ENCODE measurements at places on chromosomes 2 and 18.

GRCh38 chr18:59271606-59272220, 1.5 kb downstream of the RAX start:
- peak overlapping the region; percentile 30 for H3K4me3 ChIP-seq
- H3K27ac ChIP-seq, result no peak overlapping the region
- no peak for DNase-seq
- H3K27me3 ChIP-seq, result peaks cover 87% of the 10 kb centered on the region
- peaks cover 12% of the 10 kb centered on the region for H3K4me1 ChIP-seq

- H3K27ac ChIP-seq, result no peak overlapping the region
- DNase-seq, result no peak
- H3K4me1 ChIP-seq, result peaks cover 5% of the 10 kb centered on the region
- H3K27me3 ChIP-seq, result no peaks in the 10 kb centered on the region
- no peak overlapping the region for H3K4me3 ChIP-seq
Measured at GRCh38 chr2:74328573-74328972, 14.6 kb downstream of the SLC4A5 start.

DNA sequence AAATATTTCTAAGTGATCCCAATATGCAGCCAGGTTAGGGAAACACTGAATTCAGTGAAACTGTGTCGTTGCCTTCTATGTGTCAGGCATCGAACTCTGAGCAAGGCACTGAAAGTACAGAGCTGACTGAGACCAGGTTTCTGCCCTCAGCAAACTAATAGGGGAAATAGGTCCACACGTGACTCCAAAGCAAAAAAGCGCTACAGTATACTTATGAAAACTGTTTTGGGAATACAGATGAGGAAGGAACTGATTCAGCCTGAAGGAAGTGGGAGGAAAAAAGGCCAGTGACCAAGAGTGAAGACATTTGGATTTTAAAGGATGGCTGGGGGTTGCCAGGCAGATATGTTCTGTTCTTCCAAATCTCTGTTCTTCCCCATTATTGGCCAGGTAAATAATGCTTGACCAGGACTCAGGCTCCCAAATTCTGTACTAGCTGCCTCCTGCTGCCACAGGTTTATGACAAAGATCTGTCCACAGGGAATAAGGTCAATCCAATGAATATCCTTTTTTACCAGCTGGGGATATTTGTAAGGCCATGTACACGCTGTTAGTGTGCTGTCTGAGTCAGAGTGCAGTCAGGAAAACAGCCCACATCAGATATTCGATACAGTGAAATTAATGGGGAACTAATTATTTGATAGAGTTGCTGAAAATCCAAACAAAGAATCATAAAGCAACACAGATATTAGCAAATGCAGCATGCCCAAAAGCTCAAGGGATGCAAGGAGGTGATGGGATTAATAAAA, 24.5 kb upstream of the INPP4A start:
- peaks cover 7% of the 10 kb centered on the region for H3K4me1 ChIP-seq
- no peak overlapping the region for H3K4me3 ChIP-seq
- no peak overlapping the region for H3K27ac ChIP-seq
- no peaks in the 10 kb centered on the region for H3K27me3 ChIP-seq

DNA sequence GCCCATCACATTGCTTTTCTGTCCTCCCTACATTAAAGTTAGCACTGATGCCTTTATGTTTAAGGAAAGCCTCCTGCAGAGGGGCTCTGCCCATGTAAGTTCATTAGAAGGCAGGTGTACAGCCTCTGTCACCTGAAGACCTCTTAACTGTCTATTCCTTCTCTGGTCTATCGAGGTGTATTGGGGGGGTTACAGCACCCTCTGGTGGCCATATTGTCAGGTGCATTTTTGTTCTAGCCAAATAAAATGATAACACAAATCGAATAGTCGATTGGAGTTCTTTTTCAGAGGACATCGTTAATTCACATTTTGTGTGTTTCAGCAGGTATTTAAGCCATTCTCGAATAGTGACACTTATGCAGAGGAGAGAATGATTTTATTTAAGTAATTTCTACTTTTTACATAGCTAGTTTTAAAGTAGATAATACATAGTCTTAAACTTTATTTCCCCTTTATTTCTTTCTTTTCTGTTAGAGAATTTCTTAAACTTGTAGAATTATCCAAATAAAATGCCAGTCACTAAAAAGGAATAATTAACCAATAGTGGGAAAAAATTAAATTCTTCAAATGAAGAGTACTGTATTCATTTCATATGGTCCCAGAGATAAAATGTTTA, 136.8 kb downstream of the NEDD4L start:
- no peak overlapping the region for H3K27ac ChIP-seq
- peak; percentile 46 for DNase-seq
- H3K4me1 ChIP-seq, result peaks cover 1% of the 10 kb centered on the region
- no peaks in the 10 kb centered on the region for H3K36me3 ChIP-seq
- H3K4me3 ChIP-seq, result no peak overlapping the region

DNA sequence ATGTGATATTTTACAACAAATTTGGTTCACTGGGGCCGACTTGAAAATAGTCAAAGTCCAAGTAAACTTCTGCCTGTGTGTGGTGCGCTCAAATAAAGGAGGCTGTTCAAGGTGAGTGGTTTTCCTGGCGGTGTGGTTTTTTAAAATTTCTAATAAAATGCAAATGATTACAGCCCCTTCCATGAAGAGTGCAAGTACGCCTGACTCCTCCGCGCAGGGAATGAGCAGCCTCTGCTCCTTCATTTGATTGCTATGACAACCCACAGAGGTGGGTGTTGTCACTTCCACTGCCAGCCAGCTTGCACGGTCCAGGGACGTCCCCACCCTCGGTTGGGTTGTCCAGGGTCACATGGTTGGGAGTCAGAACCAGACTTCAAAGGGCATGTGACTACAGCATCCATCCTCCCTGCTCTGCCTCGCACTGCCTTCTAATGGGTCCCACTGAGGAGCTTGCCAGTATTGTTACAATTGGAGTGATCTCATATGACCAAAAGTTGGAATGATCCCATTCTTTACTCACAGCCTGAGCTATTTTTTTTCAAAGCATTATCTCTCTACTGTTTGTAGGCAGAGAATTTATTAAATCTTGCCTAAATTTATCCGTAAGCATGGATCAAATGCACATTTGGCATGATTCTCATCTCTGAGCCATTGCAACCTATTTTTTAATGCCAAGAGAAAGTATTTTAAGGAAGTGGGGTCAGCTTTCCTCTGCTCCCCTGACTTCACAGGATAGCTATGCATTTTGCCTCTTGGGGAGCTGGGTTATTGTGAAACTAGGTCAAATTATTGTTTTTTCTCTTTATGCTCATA, 121.3 kb downstream of the AGAP1 start:
- no peaks in the 10 kb centered on the region for H3K36me3 ChIP-seq
- no peak overlapping the region for H3K27ac ChIP-seq
- no peak overlapping the region for H3K4me3 ChIP-seq
- no peaks in the 10 kb centered on the region for H3K4me1 ChIP-seq
- peaks cover 3% of the 10 kb centered on the region for H3K27me3 ChIP-seq

GRCh38 chr18:45551142-45551815, 64.0 kb upstream of the SLC14A2 start:
- H3K27ac ChIP-seq, result no peak overlapping the region
- no peaks in the 10 kb centered on the region for H3K4me1 ChIP-seq
- H3K27me3 ChIP-seq, result peaks cover 2% of the 10 kb centered on the region
- no peak for DNase-seq
- H3K4me3 ChIP-seq, result no peak overlapping the region

DNA sequence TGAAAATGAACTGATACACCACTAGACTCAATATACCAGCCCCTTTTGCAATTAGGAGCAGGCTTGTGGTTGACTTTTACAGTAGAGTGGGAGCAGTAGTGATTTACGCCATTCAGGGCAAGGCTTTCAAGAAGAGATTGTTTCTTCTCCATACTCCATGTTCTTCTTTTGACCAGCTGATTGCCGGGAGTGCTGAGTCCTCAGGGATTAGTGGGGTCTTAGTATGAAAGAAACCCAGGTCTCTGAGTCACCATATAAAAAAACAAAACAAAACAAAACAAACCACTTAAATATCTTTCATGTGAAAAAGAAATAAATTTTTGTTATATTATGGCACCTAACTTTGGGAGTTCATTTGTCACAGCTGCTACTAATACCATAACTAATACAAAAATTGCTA, 465.6 kb upstream of the TRIB2 start:
- no peak overlapping the region for H3K4me3 ChIP-seq
- H3K36me3 ChIP-seq, result peaks cover 2% of the 10 kb centered on the region
- no peak for DNase-seq
- no peaks in the 10 kb centered on the region for H3K4me1 ChIP-seq
- no peak overlapping the region for H3K27ac ChIP-seq
- peaks cover 3% of the 10 kb centered on the region for H3K27me3 ChIP-seq
